Posterior cingulate gyrus (tissue), 11 donors: ENCODE measurements at places on chromosomes 7 and 10.

DNA sequence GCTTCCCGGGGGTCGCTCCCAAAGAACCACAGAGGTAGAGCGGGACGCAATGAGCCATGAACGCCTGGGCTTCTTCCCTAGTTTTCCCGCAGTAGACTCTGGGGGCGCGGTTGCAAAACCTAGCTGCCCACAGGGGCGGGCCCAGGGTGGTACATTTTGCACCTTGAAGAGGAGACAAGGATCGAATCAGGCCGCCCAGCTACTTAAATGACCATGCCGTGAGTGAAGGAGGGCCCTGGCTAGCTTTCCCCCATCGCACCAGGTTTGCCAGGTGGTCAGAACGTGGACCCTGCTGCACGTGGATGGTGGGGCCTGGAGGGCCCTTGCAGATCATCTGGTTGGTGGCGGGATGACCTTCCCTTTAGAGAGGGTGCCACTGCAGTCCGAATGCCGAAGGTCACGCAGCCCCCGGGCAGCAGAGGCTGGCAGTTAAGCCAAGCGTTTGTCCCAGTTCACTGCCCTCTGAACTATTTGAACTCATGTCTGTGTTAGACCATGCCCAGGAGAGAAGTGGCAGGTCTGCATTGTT lies 604 bp upstream of the SHTN1 start:
- peak; percentile 20 for DNase-seq

DNA sequence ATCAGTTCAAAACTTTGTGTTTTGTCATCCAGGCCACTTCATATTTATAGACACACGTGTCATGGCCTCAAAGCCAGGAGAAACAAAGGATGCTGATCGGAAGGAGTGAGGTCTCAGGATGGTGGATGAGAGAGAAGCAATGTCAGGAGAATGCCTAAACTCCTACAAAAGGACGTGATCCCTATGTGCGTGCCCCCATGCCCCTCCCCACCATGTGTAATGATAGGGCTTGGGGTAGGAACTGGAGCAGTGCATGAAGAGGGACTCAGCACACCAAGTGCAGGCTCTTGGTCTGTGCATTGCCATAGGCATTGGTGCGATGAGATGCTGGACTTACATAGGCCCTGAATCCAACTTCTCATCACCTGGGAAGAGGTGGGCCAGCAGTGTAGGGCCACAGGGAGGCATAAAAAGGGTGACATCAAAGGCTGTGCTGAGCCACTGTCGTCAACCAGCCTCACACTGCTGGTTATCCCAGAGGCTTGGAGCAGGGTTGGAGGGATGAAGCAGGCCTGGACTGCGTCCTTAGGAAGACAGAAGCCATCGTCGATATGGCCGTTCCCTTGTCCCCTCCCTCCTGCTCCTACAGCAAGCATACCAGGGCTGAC lies 46.9 kb upstream of the GDF10 start:
- no peak for DNase-seq

DNA sequence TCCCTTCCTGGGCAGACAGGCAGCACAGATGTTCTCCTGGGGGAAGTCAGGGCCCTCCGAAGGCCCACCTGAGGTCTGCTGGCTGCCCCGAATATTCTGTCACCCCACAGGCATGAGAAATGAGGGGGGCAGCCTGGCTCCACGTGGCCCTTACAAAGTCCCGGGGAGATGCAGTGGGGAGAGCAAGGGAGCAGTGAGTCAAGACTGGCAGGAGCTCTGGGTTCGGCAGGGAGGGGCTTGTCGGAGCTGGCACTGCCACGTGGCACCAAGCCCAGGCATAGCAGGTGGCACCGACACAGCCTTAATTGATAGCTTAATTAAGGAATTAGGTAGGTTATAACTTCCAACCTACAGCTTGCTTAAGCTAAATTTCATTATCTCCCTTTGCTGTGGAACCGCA lies 163.9 kb downstream of the USP6NL start:
- no peak for DNase-seq

DNA sequence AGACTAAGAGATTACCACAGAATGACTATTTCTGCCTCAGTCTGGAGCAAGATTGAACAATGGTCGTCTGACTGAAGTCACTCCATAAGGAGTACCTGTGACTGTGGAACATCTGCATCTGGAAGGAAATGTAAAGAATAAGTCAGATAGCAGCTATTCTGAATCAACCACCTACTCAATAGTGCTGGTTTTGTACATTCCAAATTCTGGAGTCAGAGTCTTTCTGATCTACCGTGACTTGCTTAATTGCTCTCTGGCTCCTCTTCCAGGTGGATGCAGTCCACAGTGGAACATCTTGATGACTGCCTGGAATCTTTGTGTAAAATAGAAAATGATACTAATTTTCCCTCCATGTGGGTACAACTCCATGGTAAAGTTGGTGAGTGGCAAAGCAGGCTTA lies 156.3 kb upstream of the SEMA3C start:
- DNase-seq: no peak

GRCh38 chr7:16130111-16131110 lies 290.9 kb downstream of the CRPPA start:
- DNase-seq: no peak

GRCh38 chr10:15588635-15589508 lies 130.8 kb downstream of the ITGA8 start:
- no peak for DNase-seq

GRCh38 chr7:137395420-137395819 lies 51.9 kb upstream of the PTN start:
- DNase-seq: peak; percentile 93

- DNase-seq: no peak
Measured at GRCh38 chr7:129013048-129013724, 41.7 kb downstream of the TNPO3 start.

GRCh38 chr10:70232155-70232858 lies 922 bp downstream of the PPA1 start:
- DNase-seq: peak; percentile 85

DNA sequence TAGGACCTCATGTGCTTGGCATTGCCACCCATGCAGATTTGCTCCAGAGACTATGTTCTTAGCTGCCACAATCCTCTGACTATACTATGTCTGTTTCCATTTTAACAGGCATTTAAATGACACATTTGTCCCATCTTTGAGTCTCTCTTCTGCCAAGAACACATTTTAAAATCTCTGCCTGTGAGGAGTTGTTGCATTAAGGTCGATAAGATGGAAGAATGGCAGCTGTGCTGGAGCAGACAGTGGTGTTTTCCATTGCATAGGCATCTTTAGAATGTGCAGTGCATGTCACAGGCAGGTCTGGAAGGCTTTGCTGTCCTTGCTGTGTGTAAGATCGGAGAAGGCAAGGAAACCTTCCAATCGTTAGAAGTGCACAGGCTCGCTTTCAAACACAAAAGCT lies 70.9 kb upstream of the CELF2 start:
- DNase-seq: no peak

DNA sequence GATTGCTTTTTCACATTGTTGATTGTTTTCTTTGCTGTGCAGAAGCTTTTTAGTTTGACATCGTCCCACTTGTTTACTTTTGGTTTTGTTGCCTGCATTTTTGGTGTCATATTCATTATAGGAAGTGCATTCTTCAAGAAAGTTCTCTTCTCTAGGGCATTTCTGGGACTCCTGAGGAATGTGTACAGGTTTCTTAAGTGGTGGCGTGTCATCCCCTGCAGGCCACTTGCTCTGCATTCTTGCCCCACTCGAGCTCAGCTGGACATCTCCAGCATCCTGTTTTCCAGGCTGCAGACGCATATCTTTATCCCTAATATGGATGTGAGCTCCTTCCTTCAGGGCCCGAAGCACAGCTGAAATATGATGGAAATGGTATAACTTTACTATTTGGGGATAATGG lies 255.6 kb upstream of the HABP2 start:
- no peak for DNase-seq

- DNase-seq: no peak
Measured at GRCh38 chr7:24898691-24899090, 81.3 kb downstream of the OSBPL3 start.
